Activated naive CD4-positive, alpha-beta T cell treated with anti-CD3 and anti-CD28 coated beads for 36 hours (primary cell): ENCODE measurements at places on chromosomes 6 and 20.
A peak's percentile ranks its signal among the peaks of the same experiment; 100 is the strongest.

- no peak for DNase-seq
Observed at GRCh38 chr6:80502871-80503270, 396.4 kb downstream of the BCKDHB start.

GRCh38 chr6:137638926-137639706 is 144.9 kb upstream of the OLIG3 start:
- DNase-seq, result no peak

GRCh38 chr6:149951626-149952025 is 9.8 kb downstream of the ULBP2 start:
- no peak for DNase-seq

DNA sequence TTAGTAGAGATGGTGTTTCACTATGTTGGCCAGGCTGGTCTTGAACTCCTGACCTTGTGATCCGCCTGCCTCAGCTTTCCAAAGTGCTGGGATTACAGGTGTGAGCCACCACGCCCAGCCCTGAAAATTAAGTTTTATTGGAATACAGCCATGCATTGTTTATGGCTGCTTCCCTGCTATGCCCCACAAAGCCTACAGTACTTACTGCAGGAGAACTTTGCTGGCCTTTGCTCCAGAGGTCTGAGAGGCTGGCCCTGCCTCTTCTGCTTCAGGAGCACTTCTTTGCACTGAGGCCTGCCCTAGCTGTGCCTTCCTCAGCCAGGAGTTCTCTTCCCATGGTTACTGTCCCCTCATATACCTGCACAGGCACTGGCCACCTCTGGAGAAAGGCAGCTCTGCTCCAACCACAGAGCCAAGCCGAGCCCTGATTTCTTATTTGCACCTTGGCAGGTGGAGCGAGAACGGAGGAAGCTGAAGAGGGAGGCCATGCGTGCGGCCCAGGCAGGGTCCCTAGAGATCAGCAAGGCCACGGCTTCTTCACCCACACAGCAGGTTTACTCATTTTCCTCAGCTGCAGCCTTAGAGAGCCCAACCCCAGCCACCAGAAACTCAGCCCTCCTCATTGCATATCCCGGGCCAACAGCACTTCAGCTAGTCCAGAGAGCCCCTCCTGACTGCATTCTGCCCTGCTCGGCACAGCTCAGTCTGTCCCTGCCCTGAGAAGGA is 20.8 kb downstream of the C20orf173 start:
- no peak for DNase-seq

- no peak for DNase-seq
Observed at GRCh38 chr6:36073587-36073986, 46.0 kb downstream of the MAPK14 start.

GRCh38 chr6:22471132-22471690 is 98.2 kb upstream of the HDGFL1 start:
- DNase-seq, result no peak

GRCh38 chr20:48309293-48309692 is 518.5 kb downstream of the PREX1 start:
- DNase-seq, result no peak

DNA sequence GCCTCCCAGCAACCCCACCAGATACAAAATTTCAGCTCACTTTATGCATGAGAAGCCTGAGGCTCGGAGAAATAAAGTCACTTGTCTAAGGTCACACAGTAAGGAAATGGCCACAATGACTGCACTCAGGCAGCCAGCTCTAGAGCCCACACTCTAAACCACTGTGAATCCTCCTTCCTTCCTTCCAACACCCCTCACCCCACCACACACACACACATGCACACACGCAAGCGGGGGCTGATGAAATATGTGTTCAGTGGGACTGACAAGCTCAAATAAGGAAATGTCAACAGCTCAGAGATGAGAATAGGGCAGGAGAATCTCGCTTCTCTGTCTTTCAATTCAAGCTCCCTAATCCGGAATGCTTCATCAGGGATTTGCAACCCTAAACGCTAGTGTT is 6.0 kb upstream of the BPIFA1 start:
- DNase-seq, result peak; percentile 12

DNA sequence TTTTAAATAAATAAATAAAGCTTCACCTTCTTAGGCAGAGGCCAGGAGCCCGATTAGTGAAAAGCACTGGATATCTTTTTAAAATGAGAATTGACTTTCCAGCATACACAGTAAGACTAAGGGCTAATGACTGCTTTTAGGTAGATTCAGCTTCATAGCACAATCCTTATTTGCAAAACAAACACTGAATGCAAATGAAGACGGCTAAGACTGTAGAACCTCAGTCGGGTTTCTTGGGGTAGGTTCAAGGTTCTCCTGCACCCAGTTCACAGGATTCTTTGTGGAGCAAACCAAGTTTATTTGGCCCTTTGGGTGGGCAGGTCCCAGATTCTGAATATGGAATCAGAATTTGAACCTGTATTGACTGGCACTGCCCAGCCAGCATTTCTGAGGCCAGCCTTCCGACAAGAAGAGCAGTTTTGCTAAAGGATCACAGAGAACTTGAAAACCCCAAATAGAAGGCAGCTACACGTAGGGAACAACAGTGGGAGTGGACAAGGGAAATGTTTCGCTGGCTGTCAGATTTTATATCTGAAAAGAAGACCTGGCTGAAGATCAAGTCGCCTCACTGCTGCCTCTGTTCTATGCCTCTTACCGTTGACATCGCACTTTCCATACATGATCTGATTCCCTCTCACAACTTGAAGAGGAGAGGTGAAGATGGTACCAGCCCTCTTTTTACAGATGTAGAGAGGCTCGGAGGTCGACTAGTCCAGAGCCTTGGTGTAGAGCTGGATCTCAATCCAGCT is 8.2 kb downstream of the TRERF1 start:
- no peak for DNase-seq

- no peak for DNase-seq
Observed at GRCh38 chr6:12893036-12893435, 176.5 kb downstream of the PHACTR1 start.

GRCh38 chr20:19701429-19701828 is 56.6 kb upstream of the RIN2 start:
- no peak for DNase-seq

DNA sequence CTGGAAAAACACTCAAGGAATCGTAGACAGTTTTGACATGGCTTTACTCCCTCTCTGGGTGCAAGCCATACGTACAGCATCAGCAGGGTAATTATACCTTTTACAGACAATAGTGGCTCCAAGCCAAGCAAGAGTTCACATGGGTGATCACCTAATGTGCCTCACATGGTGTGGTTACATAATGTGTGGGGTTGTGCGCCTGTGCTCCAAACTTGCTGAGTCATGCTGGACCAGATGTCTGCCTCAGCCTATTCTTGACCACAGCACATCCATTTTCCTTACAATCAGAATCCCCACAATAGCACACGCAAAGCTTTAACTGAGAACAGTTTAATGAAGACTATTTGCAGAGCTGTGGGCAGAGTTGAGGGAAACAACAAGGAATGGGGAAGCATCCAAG is 74.5 kb downstream of the ALDH8A1 start:
- no peak for DNase-seq

- peak; percentile 83 for DNase-seq
Observed at GRCh38 chr6:143806282-143807102, 36.6 kb upstream of the LTV1 start.

GRCh38 chr20:39523405-39523804 is 561.3 kb downstream of the DHX35 start:
- no peak for DNase-seq

- peak; percentile 17 for DNase-seq
Observed at GRCh38 chr6:37868447-37868825, 48.9 kb downstream of the ZFAND3 start.

DNA sequence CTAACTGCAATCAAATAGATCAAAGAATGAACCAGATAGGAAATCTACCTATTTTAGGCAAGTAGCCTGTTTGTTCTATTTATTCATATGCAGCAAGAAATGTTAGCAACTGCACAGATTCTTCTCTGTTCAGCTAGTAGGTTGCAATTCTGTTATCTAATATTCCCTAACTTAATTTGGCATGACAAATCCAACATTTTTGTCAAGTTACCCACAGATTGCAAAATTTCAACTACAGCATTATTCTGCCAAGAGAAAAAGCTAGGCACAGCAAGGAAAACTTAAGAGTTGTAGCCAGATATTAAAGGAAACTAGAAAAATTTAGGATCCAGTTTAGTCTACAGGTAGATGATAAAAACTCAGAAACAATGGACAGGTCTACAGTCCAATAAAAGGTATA is 104.4 kb upstream of the SYNCRIP start:
- no peak for DNase-seq

DNA sequence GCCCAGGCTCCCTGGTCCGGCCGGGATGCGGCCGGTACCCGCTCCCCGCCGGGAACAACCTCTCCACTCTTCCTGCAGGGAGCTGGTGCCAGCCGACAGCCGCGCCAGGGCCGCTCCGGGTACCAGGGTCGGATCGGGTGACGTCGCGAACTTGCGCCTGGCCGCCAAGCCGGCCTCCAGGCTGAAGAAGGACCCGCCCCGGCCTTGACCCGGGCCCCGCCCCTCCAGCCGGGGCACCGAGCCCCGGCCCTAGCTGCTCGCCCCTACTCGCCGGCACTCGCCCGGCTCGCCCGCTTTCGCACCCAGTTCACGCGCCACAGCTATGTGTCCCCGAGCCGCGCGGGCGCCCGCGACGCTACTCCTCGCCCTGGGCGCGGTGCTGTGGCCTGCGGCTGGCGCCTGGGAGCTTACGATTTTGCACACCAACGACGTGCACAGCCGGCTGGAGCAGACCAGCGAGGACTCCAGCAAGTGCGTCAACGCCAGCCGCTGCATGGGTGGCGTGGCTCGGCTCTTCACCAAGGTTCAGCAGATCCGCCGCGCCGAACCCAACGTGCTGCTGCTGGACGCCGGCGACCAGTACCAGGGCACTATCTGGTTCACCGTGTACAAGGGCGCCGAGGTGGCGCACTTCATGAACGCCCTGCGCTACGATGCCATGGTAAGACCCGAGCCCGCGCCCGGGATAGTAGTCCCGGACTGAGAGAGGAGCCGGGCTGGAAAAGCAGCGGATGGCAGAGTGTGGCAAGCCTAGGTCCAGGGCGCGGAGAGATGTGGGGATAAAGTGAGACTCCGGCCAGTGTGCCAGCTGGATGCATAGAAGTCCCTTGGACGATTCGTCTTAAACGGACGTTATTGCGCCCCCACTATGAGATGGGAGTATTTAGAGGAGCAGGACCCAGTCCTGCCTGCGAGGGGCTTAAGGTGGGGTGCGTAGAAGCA is at the start of gene NT5E:
Gene NT5E (plus strand): TSS at position 266 of the 942 bp plus-strand sequence. CDS start 57 bp downstream, at position 323.
- peak; percentile 37 for DNase-seq

DNA sequence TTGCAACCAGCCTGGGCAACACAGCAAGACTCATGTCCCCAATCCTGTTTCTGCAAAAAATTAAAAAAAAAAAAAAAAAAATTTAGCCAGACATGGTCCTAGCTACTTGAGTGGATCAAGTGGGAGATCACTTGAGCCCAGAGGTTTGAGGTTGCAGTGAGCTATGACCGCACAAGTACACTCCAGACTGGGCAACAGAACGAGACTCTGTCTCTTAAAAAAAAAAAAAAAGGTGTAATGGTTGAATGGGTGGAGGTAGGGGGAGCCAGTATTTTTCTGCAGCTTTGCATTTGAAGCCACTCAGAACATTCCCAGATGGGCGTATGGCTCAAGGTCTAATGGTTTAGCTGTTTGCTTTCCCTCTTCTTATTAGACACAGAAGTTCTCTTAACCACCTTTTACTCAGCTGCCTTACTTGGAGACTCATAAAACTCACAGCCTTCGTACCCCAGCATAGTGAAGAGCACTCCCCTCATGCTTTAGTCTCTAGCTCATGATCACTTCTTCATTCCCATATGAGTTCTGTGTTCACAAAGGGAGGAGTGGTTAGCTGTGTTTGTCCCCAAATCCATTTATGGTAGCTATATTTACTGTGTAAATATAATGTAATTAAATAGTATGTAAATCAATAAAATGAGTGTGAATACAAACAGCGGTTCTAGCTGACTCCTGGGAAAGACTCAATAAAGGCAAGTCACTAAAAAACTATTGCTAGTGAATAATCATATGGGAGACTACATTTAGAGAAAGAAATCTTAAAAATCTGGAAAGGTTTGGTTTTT is 9.0 kb downstream of the FKBP1A start:
- DNase-seq, result no peak

GRCh38 chr6:11999246-11999645 is 12.9 kb upstream of the HIVEP1 start:
- DNase-seq, result no peak

DNA sequence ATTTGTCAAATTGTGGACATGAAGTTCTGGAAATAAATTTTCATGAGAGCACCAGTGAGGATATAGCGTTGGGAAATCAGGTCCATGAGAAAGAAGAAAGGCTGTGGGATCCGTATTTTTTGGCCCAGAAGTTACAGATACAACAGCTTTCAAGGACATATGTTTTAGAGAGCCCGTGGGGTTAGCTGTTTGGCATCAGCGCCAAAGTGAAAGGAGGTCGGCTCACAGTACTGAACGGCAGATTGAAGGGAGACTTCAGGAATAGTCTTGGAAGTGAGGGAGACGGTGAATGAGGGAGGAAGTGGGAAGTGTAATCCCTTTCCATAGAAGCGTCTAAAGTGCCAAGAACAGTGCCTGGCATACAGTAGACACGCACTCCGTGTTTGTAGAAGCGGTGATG is 31.8 kb downstream of the ZDHHC14 start:
- DNase-seq, result no peak

- no peak for DNase-seq
Observed at GRCh38 chr6:136326038-136326553, 36.5 kb upstream of the BCLAF1 start.

DNA sequence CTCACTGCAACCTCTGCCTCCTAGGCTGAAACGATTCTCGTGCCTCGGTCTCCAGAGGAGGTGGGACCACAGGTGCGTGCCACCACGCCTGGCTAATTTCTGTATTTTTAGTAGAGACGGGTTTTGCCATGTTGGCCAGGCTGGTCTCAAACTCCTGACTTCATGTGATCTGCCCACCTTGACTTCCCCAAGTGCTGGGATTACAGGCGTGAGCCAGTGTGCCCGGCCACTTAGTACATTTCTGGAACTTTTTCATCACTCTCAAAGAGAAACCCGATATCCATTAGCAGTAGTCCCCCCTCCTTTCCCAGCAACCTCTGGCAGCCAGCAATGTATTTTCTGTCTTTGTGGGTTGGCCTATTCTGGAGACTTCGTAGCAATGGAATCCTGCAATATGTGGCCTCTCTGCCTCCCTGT is 109.8 kb downstream of the JARID2 start:
- no peak for DNase-seq

GRCh38 chr6:117496383-117496990 is 14.0 kb downstream of the DCBLD1 start:
- DNase-seq, result no peak

- DNase-seq, result no peak
Observed at GRCh38 chr6:87224971-87225370, 69.6 kb downstream of the ZNF292 start.

DNA sequence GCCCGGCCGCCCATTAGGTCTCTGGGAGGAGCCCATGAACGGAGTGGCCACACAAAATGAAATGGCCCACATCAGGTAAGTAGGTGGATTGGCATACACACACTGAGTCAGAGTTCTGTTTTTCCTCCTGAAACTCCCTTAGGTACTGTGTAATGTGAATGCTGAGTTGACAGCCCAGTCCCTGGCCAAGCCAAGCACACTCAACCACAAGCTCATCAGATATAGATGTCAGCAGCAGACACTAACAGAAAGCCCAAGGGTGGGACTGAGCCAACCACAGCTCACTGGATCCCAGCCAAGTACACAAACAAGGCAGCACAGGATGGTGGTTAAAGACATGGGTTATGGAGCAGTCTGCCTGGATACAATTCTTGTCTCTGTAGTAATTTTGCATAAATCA is 403.4 kb downstream of the GJA1 start:
- DNase-seq, result peak; percentile 12
